ENCODE measurements at places on chromosomes 7 and 10.

GRCh38 chr7:113198226-113198625, 79.9 kb upstream of the SMIM30 start:
- DNase-seq: no peak

GRCh38 chr10:43640603-43641002, 8.1 kb downstream of the ZNF32 start:
- no peak for DNase-seq

- no peak for DNase-seq
Observed at GRCh38 chr10:129170812-129171211, 296.2 kb upstream of the MGMT start.

GRCh38 chr10:103894441-103894864, 23.5 kb downstream of the STN1 start:
- no peak for DNase-seq

- no peak for DNase-seq
Observed at GRCh38 chr10:52316001-52316400, 1.9 kb downstream of the DKK1 start.

- no peak for DNase-seq
Observed at GRCh38 chr10:88131511-88132139, 268.2 kb downstream of the PTEN start.

DNA sequence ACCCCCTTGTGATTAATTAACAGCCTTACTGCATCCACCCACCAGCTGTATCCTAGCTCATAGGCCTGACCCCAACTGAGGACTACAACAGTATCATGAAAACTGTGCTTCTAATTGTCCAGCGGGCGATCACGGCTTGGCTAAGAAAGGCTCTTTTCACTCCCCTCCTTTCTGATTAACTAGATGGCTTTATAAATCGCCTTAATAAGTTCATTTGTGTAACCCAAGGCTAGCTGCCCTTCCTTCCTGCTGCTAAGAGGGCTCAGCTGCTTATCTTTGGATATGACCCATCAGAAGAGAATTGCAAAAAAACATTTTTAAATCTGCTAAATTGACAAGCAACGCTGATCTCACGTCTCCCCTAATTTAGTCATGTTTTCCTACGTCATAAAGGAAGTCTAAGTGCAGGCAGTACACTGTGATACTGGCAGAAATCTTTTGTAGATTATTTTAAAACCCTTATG, 163.0 kb upstream of the LAMB4 start:
- DNase-seq: no peak

DNA sequence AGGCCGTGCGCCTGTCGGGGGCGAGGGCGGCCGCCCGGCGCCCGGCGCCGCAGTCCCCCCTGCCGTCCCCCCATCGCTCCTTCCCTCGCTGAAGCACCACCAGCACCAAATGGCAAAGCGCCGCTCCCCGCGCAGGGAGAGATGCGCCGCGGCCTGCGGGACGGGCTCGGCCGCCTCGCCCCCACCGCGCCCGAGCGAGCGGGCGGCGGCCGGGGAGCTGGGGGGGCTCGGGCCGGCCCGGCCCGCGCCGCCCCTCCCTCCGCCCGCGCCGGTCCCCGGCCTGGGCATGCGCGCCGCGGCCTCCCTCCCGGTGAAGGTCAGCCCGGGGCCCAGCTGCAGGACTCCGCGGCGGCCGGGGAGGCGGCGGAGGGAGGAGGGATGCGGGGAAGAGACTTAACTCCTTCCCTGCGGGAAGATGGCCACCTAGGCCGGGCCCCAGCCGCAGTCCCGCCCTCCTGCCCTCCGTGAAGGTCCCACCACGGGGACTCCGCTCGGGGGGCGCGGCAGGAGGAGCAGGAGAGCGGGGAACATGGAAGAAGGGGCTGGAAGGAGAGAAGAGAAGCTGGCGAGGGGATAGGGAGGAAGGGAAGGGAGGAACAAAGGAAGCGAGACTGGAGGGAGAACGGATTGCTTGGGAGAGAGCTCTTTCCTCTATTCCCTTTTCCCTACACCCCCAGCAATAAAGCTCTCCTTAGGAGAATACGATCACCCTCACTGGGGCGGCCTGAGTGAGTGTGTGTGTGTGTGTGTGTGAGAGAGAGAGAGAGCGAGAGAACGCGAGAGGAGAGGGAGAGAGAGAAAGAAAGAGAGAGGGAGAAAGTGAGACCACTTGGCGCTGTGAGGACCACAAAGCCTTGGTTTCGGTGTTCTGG, 3.4 kb upstream of the SMARCD3 start:
- no peak for DNase-seq
